Activated CD4-positive, alpha-beta memory T cell treated with anti-CD3 and anti-CD28 coated beads for 36 hours (primary cell): ENCODE measurements at places on chromosomes 3 and 15. TPM values are rescaled to one million over a fixed set of nuclear protein-coding genes. Genes with fewer than 3 reads are reported as not detected.

GRCh38 chr3:171614318-171614921 is 154.2 kb upstream of the TNIK start:
- DNase-seq = peak; percentile 20

DNA sequence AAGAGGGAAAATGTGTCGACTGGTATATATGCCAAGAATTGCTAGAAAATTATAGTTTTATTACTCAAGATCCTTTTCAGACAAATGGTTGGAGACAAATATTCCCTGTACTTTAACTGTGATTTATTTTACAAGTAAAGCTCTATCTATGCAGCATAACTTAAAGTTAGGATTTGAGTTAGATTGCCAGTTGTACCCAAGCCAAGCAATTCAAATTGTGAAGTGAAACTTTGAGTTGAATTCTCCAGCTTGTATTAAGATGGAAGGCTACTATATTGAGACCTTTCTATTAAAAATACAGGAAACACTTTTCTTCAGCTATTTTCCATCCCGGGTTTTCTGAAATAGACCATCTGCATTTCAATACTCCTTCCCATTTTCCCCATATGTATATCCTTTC is 333.1 kb upstream of the RBMS3 start:
- DNase-seq = no peak

DNA sequence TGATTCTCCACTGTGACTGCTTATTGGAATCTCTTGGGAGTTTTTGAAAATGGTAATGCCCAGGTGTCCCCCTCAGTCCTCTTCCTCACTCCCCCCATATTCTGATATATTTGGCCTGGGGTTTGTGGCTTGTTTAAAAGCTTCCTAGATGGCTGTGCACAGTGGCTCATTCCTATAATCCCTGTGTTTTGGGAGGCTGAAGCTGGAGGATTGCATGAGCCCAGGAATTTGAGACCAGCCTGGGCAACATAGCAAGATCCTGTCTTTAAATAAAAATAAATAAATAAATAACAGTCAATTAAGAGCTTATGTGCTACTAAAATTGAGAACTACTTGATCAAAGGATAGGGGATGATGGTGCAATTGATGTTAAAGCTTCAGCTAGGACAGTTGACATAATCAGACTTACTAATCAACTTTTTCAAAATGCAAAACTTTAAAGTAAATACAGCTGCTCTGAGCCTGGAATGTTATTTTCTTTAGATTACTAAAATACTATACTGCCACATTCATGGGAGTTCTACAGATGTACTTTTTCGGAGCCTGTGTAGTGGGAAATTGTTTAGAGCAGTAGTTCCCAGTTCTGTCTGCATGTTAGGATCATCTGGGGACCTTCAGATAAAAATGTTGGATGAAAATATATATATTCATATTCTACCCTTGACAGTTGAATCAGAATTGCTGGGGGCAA is 33.4 kb downstream of the ARIH1 start:
- DNase-seq = no peak

DNA sequence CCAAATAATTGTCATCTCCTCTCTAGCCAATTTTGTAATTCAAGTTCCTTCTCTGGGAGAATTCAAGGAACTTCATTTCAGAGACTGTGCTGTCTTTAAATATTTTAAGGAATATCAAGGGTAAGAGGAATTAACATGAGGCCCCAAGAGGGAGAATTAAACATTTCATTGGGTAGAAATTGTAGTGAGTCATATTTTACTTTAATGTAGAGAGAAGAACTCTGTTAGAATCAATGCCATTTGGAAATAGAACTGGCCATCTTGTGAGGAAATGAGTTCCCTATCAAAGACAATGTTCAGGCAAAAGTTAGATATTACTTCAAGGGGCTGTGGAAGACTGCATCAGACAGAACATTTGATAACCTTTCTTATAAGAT is 43.5 kb upstream of the TP63 start:
- no peak for DNase-seq

DNA sequence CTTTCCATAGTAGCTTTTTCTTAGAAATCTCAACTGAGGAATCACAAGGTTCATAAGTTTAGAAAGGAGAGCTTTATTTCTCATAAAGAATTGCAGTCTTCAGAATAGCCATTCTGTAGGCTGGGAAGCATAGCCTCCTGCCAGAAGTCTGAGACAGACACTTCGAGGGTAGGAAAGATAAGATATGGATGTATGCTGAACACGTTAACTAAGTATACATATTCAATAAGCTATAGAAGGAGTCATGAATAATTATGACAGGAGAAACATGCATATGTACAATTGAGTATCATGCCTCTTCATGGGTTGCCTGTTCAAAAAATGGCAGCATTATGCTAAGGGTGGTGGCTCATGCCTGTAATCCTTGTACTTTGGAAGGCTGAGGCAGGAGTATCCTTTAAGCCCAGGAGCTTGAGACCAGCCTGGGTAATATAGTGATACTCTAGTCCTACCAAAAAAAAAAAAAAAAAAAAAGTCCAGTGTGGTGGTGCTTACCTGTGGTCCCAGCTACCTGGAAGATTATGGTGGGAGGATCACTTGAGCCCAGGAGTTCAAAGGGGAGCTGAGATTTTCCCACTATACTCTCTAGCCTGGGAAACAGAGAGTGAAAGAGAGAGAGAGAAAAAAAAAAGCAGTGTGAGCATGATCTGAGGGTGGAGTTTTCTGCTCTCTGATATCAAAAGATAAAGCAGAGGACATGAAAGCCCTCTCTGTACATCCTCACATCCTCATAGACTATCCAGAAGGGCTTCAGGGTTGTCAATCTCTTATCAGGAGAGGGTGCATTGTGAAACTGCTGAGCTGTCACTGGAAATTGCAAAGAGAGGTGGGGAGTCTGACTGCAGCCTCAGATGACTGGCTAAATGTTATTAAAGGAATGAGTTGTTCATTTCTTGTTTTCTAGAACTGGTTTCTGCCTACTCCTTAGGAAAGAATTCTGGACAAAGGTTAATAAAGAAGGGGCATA is 23.6 kb upstream of the CADPS start:
- no peak for DNase-seq

DNA sequence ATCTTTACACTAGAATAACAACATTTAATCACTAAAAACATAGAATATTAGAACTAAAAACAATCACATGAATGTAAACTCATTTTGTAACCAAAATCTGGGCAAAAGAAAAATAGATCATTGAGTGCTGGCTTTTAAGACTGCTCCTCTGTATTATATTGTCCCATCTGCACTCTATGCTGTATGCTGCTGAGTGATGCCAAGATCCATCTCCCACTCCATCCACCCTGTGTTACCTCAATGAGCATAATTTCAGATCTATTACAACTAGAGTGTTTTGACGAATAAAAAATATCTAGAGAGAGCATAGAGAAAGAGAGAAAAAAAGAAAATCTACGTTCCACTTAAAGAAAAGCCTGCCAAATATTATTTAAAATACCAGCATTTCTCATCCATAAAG is 1060.4 kb downstream of the ZPLD1 start:
- DNase-seq = no peak

- no peak for DNase-seq
Measured at GRCh38 chr3:27625864-27626263, 96.3 kb downstream of the EOMES start.

GRCh38 chr15:98650417-98651035 is 2.2 kb downstream of the IGF1R start:
- DNase-seq = peak; percentile 51

- DNase-seq = no peak
Measured at GRCh38 chr15:63135804-63136203, 14.1 kb downstream of the LACTB start.

DNA sequence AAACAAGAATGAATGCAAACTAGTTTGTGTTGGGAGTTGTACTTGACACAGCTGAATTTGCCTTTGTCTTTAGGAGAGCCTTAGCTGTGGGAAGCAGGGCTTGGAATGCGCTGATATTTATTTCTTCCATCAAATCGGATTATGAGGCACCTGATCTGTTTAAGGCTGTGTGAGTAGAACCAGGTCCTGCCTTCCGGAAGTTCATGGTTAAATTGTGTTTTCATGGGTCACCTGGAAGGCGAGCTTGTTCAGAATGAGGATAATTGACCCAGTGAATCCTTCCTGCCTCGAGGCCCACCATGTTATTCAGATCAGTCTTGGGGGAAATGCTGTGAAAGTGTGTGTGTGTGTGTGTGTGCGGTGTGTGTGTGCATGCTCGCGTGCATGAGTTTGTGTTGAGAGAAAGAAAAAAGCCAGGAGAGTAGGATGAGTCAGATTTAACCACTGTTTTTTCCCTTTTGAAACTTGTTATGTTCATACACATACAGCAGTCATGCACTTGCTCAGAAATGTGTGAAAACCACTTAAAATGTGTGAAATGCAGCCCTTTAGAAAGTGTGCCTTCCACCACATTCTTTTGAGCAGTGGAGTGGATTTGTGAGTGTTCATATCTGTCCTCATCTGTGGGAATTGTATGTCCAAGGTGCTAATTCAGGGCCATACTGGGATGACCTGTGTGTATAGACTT is 36.7 kb downstream of the SMAD3 start:
- peak; percentile 80 for DNase-seq

GRCh38 chr3:21544076-21544462 is 206.9 kb downstream of the ZNF385D start:
- no peak for DNase-seq

DNA sequence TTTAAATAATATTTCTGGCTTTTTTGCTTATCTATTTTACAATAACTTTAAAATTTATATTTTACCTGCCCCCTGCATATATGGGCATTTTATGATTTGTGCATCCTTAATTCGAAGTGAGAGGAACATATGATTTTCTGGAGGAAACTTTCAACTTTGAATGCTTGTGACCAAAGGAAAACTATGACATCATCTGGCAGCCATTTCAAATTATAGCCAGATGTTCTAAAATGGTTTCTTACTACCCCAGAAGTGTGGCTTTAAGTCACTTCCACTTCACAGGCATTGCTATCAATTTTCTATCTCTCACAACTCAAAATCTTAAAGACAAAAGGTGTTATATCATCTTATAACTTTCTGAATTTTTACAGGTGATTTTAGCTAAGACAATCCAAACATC is 508.8 kb downstream of the RBMS3 start:
- no peak for DNase-seq

CPNE4 gene
- total RNA-seq = not detected

MYO5A gene
- 32.4 TPM for total RNA-seq

KNL1 gene
- 32.8 TPM for total RNA-seq

SKOR1 gene
- 0.12 TPM for total RNA-seq

CD200R1 gene
- 4.1 TPM for total RNA-seq

TLR9 gene
- 0.90 TPM for total RNA-seq

SQOR gene
- 194 TPM for total RNA-seq

TRIM42 gene
- total RNA-seq = not detected

FSIP1 gene
- total RNA-seq = 0.68 TPM

FBXL2 gene
- not detected for total RNA-seq

SIDT1 gene
- 11.3 TPM for total RNA-seq

ADGRG7 gene
- total RNA-seq = not detected

PTPN23 gene
- total RNA-seq = 27.9 TPM

SUSD5 gene
- total RNA-seq = not detected

C3orf85 gene
- not detected for total RNA-seq

GXYLT2 gene
- not detected for total RNA-seq
